NCI-H460 (cell line): ENCODE measurements at places on chromosomes 7 and 10. TPM values are rescaled to one million over a fixed set of nuclear protein-coding genes. Genes with fewer than 3 reads are reported as not detected.

- no peak for DNase-seq
These were observed 15.3 kb downstream of the GNAT3 start for GRCh38 chr7:80496586-80496985.

DNA sequence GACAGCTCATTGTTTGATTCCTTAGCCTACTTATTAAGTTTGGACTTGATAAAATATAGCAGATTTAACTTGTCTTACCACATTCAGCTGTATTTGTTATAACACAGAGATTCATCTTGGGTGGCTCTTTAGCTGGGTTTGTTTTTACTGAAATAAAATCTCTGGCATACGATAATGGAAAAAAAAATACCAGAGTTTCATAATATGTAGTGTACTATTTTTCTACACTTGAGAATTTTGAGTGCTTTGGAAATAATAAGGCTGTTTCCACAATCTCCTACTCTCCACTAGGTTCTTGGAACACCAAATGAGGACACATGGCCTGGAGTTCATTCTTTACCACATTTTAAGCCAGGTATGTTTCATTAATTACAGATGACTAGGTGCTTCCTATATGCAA, 218.6 kb upstream of the FZD1 start:
- no peak for DNase-seq

DNA sequence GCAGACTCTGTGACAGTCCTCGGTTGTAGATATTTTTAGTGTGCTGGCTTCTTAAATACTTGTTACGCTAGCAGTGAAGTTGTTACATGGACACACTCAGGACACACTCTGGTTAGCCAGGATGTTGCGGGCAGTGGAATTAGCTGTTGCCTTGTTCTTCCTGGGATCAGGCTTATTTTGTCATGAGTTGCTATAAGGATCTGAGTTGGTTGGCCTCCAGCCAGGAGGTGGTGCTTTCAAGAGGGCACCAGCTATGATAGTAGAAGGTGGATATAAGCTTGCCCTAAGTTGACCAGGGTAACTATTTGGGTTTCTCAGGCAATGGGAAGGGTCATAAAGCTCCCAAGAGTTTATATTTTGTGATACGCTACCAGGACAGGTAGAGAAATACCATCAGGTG, 150.1 kb upstream of the C1GALT1 start:
- DNase-seq, result no peak

DNA sequence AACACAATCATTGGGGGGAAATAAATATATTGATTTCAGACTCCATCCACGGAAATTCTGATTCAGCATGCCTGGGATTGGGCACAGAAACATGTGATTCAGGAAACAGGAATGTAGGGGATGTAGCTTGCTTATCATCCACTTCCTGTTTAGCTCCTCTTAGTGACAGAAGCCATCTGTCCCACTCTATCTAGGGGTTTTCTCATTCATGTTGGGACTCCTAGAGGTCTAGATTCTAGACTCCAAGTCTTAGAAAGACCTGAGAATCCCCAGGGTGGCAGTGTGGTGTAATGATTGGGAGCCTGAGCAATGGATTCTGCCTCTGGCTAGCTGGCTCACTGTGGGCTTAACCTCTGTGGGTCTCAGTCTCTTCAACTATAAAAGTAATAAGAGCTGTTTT, 67.9 kb downstream of the CDK1 start:
- DNase-seq, result peak; percentile 18

DNA sequence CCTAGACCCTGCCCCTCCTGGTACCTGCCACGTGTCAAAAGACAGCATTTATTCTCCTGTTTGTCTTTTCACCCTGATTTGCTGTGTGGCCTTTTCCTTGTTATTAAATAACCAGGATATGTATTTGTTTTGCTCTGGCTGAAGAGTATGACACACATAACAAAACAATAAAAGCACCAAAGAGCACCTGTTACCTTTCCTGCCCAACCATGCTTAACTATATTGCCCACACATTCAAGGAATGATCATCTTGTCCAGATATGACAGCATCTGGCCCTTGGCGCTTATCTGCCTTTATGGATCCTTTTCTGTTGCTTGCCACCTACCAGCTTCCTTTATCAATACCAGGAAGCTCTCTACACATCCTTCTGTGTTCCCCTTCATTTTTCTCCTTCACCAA, 357.7 kb downstream of the FGFR2 start:
- DNase-seq, result no peak

- peak; percentile 29 for DNase-seq
These were observed 80.9 kb downstream of the ABLIM1 start for GRCh38 chr10:114577133-114577532.

- no peak for DNase-seq
These were observed 33.6 kb downstream of the THNSL1 start for GRCh38 chr10:25049966-25050365.

GRCh38 chr10:58952162-58952601, 224.3 kb upstream of the PHYHIPL start:
- no peak for DNase-seq

GRCh38 chr7:130360518-130360917, 15.9 kb downstream of the CPA5 start:
- no peak for DNase-seq

DNA sequence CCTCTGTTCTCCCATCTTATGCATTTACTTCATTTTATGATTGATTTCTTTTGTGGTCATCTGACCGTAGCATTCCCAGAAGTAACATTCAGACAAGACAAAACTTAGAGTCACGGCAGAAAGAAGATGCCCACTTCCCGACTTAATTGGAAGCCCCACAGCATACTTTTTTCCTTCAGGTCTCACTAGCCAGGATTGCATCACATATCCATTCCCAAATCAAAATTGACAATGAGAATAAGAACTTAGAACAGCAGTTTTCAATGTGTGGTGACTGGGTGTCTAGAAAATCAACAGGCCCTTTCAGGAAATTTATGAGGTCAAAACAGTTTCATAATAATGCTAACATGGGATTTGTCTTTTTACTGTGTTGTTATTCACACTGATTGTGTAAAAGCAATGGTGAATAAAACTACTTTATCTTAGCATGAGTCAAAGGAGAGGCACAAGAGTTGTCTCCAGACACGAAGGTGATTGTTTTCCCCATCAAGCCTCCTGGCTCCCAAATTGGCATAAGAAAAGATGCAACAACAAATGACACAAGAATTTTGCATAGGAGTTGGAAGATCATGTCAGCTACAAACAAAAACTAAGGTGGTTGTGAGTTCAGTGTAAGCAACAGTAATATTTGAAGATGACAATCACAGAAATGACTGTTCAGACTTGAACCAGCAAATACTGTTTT, 493.9 kb downstream of the HTR7 start:
- no peak for DNase-seq

DNA sequence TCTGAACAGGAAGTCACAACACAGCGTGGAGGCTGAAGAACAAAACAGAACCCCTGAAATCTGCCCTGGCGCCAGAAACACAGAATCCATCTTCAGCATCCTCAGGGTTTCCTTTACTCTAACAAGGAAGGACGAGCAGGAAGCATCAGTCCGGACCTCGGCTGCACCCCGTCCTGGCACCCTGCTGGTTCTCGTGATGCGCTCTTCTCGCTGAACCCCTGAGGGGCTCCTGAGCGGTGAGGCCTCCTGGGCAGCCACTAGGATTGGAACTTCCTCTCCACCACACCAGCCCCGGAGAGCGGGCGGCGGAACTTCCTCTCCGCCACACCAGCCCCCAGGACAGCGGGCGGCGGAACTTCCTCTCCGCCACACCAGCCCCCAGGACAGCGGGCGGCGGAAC, 461.9 kb downstream of the PTPRN2 start:
- DNase-seq, result no peak

DNA sequence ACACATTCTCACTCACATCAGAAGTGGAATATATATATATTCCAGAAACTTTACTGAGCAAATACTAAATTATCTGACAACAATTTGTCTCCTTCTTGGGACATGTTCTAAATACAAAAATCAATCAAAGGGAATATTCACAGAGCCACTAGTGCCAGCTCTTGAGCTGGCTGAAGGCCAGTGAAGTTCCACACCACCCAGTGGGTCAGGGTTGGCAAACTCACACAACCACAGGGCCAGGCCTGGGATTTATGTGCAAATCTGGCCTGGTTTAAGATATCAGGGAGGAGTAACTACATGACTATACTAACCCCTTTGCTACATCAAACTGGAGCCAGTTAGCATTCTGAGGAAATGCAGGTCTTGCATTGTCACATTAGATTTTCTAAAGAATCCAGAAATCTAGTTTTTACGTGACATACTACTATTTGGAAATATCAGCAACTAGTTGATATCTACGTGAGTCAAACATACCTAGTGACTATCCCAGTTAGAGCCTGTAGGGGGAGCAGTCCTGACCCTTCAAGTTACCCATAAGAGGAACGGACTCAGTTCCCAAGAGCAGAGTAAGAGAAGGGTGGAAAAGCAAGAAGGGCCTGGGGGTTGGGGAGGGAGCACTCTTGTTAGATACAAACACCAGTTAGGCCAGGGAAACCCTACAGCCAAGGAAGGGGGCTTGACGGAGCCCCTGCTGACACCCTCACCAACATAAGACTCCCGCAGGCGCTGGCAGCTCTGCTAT, 600.4 kb downstream of the KCNMA1 start:
- peak; percentile 7 for DNase-seq

Gene SGPL1
- total RNA-seq, result 48.3 and 65.3 TPM in 2 replicates

Gene RTKN2
- total RNA-seq, result 2.8 and 4.0 TPM in 2 replicates

Gene EBLN1
- not detected in 2 replicates for total RNA-seq

Gene NRBF2
- 22.1 and 25.7 TPM in 2 replicates for total RNA-seq

Gene SFMBT2
- total RNA-seq, result 3.8 and 4.0 TPM in 2 replicates

Gene CFAP46
- total RNA-seq, result 2.1 and 2.7 TPM in 2 replicates

Gene CHST15
- 53.2 and 60.9 TPM in 2 replicates for total RNA-seq
